ENCODE measurements at places on chromosomes 12 and 14. TPM values are rescaled to one million over a fixed set of nuclear protein-coding genes. Genes with fewer than 3 reads are reported as not detected.

Gene RTN1
- total RNA-seq = 2.4 TPM

Gene PLEKHG7
- not detected for total RNA-seq

Gene KMT2D
- total RNA-seq = 118 TPM

Gene TAS2R50
- 5.0 TPM for total RNA-seq

Gene FAIM2
- total RNA-seq = not detected

- H3K4me1 ChIP-seq = peaks cover 5% of the 10 kb centered on the region
- no peaks in the 10 kb centered on the region for H3K36me3 ChIP-seq
- no peak for DNase-seq
These were observed 38.4 kb upstream of the G2E3 start for GRCh38 chr14:30520536-30520935.

GRCh38 chr12:95949477-95950206 lies 6.5 kb downstream of the AMDHD1 start:
- H3K27me3 ChIP-seq = peaks cover 9% of the 10 kb centered on the region
- H3K27ac ChIP-seq = no peak overlapping the region
- DNase-seq = no peak
- peaks cover 14% of the 10 kb centered on the region for H3K4me1 ChIP-seq
- no peak overlapping the region for H3K4me3 ChIP-seq

- no peaks in the 10 kb centered on the region for H3K27me3 ChIP-seq
- H3K4me3 ChIP-seq = no peak overlapping the region
- no peak overlapping the region for H3K27ac ChIP-seq
These were observed 96.6 kb downstream of the NKX2-1 start for GRCh38 chr14:36423430-36423829.

DNA sequence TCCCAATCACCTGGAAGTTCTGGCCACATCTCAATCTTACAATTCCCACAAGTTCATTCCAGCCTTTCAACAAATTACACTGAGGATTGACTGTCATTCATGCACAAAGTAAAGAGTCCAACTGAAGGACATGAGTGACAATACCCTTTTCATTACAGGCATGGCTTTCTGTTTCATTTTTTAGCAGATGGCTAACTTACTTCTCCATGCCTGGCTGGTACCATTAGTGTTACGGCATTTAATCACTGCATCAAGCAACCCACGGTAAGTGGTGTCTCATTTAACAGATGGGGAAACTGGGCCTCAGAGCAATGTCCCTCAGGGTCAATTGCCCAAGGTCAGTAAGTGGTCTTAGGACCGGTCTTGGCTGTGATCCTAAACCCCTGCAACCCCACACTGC lies 114.4 kb downstream of the PRICKLE1 start:
- no peak overlapping the region for H3K4me3 ChIP-seq
- peaks cover 17% of the 10 kb centered on the region for H3K4me1 ChIP-seq
- peaks cover 3% of the 10 kb centered on the region for H3K36me3 ChIP-seq
- H3K27ac ChIP-seq = no peak overlapping the region

DNA sequence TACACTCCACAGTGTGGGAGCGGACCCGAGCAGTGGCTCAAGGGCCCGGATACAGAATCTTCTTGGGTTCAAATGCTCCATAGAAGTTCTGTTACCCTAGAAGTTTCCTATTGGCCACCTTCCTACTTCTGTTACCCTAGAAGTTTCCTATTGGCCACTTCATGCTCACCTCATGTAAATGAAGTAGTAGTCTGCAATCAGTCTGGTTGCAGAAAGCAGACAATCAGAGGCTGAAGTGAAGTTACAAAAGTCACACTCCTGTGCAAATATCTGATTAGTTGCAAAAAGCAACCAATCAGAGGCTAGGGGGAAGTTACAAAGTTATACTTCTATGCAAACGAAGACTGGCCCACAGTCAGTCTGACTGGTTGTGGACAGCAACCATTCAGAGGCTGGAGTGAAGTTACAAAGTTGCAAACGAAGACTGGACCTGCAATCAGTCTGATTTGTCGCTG lies 77.8 kb upstream of the CPNE8 start:
- no peak overlapping the region for H3K27ac ChIP-seq
- H3K4me1 ChIP-seq = no peaks in the 10 kb centered on the region
- no peak for DNase-seq
- H3K36me3 ChIP-seq = no peaks in the 10 kb centered on the region
- H3K4me3 ChIP-seq = no peak overlapping the region

DNA sequence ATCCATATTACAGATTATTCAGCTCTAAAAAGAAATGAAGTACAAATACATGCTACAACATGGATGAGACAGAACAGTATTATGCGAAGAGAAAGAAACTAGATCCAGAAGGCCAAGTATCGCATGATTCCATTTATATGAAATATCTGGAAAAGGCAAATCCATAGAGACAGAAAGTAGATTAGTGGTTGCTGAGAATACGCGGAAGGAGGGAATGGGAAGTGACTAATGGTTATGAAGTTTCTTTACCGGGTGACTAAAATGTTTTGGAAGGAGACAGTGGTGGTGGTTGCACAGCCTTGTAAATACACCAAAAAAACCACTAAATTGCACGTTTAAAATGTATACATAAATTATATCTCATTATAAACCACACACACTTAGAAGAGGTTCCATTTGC lies 12.5 kb downstream of the PRDM4 start:
- peaks cover 84% of the 10 kb centered on the region for H3K36me3 ChIP-seq
- no peak overlapping the region for H3K4me3 ChIP-seq
- no peak for DNase-seq
- H3K27me3 ChIP-seq = no peaks in the 10 kb centered on the region
- H3K4me1 ChIP-seq = no peaks in the 10 kb centered on the region
- H3K27ac ChIP-seq = no peak overlapping the region

GRCh38 chr12:121872546-121873215 lies 14.0 kb upstream of the HPD start:
- no peaks in the 10 kb centered on the region for H3K36me3 ChIP-seq
- H3K4me3 ChIP-seq = no peak overlapping the region
- H3K27ac ChIP-seq = no peak overlapping the region
- H3K4me1 ChIP-seq = no peaks in the 10 kb centered on the region
- DNase-seq = no peak

DNA sequence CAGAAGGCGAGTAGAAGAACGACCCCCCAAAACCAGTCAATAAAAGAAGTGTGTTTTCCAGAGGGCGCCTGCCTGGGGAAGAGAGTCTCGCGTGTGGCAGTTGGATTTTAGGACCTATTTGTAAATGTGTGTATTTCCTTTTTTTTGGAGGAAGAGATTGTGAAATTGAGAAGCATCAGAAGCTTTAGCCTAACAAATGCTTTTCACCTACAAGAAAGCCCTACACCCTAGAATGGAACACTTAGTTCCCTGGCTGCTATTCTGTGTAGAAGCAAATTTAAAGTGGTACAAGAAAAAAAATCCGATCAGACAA lies 1.3 kb downstream of the RCOR1 start:
- peaks cover 11% of the 10 kb centered on the region for H3K4me1 ChIP-seq
- no peak for DNase-seq
- peak overlapping the region; percentile 83 for H3K4me3 ChIP-seq
- H3K27ac ChIP-seq = no peak overlapping the region
- peaks cover 16% of the 10 kb centered on the region for H3K36me3 ChIP-seq

DNA sequence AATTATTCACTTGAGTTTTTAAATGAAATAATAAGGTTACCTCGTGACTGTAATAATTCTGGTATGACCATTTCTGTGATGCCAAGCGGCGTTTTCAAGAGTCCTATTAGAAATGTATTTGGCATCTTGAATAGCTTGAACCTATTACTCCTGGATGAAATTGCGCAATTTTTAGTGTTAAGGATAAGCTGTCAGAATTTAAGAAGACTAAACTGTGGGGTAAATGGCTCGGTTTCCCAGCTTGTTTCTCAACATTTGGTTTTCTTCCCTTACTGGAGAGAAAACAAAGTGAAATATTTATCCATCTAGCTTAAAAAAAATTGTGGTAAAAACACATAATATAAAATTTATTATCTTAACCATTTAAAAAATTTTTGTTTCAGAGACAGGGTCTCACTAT lies 26.8 kb downstream of the PCNX1 start:
- no peak overlapping the region for H3K27ac ChIP-seq
- no peaks in the 10 kb centered on the region for H3K27me3 ChIP-seq
- H3K36me3 ChIP-seq = no peaks in the 10 kb centered on the region
- no peak for DNase-seq

DNA sequence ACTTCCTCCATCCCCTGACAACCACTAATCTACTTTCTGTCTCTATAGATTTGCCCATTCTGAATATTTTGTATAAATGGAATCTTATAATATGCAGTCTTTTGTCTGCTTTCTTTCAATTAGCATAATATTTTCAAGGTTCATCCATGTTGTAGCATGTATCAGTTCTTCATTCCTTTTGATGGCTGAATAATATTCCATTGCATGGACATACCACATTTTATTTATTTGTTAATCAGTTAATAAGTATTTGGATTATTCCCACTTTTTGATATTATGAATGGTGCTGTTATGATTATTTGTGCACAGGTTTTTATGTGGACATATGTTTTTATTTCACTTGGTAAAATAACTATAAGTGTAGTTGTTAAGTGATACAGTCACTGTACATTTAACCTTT lies 155.1 kb upstream of the WSCD2 start:
- H3K27ac ChIP-seq = no peak overlapping the region
- H3K4me1 ChIP-seq = no peaks in the 10 kb centered on the region
- H3K27me3 ChIP-seq = peaks cover 25% of the 10 kb centered on the region
- H3K36me3 ChIP-seq = no peaks in the 10 kb centered on the region

DNA sequence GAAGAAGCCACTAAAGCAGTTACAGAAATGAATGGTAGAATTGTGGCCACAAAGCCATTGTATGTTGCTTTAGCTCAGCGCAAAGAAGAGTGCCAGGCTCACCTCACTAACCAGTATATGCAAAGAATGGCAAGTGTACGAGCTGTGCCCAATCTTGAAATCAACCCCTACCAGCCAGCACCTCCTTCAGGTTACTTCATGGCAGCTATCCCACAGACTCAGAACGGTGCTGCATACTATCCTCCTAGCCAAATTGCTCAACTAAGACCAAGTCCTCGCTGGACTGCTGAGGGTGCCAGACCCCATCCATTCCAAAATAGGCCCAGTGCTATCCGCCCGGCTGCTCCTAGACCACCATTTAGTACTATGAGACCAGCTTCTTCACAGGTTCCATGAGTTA lies 21.5 kb upstream of the SRGAP1 start:
- H3K4me3 ChIP-seq = no peak overlapping the region
- H3K36me3 ChIP-seq = no peaks in the 10 kb centered on the region
- H3K27ac ChIP-seq = no peak overlapping the region
- no peak for DNase-seq

GRCh38 chr12:44929236-44929885 lies 53.2 kb upstream of the NELL2 start:
- no peak overlapping the region for H3K4me3 ChIP-seq
- no peaks in the 10 kb centered on the region for H3K27me3 ChIP-seq
- H3K36me3 ChIP-seq = no peaks in the 10 kb centered on the region
- H3K4me1 ChIP-seq = no peaks in the 10 kb centered on the region
- DNase-seq = no peak

DNA sequence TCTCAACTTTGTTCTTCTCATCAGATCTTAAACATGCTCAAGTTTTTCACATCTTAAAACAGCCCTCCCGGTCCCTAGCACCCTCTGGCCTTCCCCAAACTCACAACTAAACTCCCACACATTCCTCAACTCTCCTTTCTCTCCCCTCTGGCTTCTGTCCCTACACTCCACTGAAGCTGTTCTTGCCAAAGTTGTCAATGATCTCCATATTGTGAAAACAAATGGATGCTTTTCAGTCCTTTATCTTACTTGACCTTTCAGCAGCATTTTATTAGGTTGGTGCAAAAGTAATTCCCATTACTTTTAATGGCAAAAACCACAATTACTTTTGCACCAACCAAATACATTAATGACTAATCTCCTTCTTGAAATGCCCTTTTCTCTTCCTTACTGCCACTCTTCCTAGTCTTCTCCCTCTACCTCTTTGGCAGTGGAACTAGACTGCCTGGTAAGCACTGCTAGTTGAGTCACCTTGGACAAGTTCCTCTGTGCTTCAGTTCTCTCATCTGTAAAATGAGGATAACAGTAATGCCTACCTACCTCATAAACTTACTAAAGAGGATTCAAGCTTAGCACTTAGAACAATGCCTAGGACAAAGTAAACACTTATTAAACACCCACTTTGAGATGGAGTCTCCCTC lies 16.0 kb downstream of the CERS5 start:
- H3K4me3 ChIP-seq = no peak overlapping the region
- H3K4me1 ChIP-seq = no peaks in the 10 kb centered on the region
- H3K27ac ChIP-seq = no peak overlapping the region
- no peak for DNase-seq
